GM04503 (cell line): ENCODE measurements at places on chromosomes 6 and 20.

DNA sequence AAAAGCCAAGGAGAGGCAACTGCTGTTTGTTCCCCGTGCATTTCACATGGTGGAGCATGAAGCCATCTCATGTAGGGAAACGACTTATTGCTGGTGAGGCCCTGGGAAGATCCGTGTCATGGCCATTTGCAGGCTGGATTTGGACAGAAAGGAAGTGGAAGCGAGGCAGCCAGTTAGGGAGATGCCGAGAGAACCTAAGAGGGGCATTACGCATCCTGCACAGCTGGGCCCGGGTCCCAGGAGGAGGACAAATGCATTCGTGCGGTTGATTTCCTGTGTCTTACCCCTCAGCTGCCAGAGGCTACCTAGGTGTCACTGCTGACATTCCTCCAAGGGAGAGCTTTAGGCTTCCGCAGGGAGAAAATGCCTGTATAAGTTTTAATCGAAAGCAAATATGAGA, 316.2 kb upstream of the CDYL start:
- no peak for DNase-seq

- DNase-seq: no peak
These were observed 147.9 kb downstream of the TPBG start for GRCh38 chr6:82511546-82511945.

DNA sequence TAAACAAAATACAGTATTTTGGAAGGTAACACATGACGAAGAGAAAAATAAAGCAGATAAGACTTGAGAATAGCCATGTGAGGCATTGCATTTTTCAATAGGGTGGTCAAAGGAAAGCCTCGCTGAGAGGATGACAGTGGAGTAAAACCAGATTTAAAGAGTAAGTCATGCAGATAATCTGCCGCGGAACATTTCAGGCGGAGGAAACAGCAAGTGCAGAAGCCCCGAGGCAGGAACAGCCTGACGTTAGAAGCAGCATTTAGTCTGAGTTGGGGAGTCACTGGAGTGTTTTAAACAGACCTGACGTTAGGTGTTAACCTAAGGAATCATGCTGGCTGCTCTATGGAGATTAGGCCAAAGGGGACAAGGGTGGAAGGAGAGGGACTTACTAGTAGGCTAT, 65.0 kb upstream of the VSTM2L start:
- DNase-seq: no peak

DNA sequence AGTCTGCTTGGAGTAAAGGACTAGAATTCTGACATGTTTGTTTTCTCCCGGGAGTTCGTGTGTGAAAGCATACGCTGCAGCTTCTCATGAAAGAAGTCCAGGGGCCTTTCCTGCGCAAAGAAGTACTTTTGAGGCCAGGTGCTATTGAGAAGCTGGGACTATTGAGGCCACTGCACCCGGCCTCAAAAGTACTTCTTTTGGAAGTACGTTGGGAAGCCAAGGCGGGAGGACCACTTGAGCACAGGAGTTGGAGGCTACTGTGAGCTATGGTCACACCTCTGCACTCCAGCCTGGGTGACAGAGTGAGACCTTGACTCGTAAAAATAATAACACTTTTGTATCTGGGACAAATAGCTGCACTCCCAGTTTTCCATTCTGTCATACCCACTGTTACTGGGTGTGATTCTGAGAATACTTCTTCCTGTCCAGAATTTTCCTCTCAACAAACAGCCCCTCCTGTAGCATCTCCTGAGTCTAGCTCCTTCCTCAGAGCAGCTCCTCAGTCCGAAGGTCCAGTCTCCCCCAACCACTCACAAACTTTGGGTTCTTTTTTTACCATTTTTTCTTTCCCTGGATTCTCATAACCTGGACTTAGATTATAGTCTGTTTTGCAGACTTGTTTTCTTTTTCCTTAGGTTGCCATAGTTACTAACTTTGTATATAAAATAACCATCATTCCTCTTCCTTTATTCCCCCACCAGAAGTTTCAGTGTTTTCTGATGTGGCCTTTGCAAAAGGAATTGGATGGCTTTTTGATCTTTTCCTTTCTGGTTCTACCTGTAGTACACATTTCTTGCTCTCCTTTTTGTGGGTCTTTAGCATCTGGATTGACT, 12.7 kb downstream of the STK35 start:
- no peak for DNase-seq

GRCh38 chr20:48451401-48451800, 376.4 kb downstream of the PREX1 start:
- no peak for DNase-seq

DNA sequence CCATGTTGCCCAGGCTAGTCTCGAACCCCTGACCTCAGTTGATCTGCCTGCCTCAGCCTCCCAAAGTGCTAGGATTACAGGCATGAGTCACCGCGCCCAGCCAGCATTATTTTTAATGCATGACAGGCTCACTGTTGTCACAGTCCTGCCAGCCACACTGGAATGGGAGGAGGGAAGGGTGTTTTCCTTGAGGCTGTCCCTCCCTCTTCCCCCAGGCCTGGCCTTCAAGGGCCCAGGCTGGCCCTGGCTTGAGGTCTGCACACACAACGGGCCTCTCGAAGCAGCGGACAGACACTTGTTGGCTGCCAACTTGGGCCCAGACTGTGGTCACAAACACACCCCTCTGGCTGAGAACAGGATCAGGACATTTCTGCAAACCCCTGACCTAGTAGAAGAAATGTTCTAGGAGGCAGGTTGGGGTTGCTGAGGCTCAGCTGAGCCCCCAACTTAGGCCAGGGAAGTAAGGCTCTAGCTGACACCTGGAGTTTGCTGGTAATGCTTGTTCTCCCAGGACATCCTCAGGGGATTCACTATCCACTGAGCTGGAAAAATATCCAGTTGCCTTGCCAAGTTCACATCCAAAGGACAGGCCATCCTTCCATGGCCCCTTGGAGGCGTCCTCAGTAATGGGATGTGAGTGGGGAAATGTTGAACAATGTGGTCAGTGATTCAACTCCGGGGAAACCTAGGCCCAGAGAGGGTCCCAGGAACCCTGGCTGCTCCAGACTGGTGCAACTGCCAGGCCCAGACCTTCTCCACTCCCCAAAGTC, 9.9 kb downstream of the SNTA1 start:
- DNase-seq: no peak

DNA sequence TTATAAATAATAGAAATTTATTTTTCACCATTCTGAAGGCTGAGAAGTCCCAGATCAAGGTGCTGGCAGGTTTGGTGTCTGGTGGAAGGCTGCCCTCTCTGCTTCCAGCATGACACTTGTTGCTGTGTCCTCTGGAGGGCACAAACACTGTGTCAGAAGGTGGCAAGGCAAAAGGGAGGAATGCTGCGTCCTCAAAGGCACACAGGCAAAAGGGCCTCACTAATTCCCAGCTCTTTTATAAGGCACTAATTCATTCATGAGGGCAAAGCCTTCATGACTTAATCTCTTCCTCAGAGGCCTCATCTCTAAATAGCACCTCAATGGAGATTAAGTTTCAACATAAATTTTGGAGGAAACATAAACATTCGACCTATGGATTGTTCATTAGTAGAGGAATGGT, 209.5 kb upstream of the SMLR1 start:
- DNase-seq: no peak

DNA sequence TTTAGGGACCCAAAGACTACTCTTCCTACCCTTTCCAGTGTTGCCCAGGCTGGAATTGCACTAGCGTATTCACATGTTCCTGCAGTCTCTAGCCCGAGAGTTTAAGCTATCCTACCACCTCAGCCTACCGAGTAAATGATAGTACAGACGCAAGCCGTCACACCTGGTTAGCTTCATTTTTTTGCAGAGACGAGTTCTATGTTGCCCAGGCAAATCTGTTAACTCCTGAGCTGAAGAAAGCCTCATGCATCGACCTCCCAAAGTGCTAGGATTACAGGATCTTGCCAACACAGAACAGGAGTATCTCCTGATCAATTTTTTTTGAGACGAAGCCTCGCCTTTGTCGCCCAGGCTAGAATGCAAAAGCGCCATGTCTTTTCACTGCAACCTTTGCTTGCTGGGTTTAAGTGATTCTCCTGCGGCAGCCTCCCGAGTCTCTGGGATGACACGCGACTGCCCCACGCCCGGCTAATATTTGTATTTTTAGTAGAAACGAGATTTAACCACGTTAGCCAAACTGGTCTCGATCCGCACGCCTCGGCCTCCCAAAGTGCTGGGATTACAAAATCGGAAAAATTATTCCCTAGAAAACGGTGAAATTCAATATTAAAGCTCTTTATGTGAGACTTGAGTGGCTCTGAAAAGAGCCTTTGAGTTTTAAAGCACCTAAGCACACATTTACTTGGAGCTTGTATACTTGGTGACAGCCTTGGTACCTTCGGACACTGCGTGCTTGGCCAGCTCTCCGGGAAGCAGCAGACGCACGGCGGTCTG, 128.5 kb downstream of the HFE start:
- no peak for DNase-seq

DNA sequence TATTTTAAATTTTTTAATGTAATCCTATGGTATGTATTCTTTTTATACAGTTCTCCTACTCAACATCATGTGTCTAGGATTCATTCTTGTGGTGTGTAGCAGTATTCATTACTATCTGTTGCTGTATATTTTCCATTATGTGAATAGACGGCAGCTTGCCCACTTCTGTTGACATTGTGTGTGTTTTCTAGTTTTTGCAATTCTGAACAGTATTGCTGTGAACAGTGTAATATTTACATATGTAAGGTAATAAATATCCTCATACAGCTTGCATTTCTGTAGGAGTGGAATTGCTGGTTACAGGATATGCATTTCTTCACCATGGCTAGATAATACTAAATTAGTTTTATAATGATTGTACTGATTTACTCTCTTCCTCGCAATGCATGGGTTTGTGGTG, 51.9 kb downstream of the SCAF8 start:
- no peak for DNase-seq

DNA sequence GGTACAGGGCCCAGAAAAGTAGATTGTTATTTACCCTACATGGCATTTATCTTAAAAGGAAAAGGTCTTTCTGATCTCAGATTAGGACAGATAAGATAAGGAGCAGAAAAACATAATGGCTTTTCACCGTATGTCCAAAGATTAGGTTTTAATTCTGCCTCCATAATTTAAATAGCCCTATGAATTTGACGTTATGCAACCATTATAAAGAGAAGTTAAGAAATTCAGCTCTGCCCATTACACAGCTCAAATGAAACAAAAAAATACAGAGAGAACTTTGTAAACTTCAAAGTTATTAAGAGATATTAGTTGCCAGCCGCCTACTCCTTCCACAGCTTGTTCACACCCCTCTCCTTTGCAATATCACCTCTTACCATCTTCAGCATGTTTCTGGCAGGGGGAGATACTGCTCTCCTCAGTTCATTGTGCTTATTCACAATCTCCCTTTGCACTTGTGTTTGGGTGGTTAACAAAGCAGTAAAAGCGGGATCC, 8.1 kb downstream of the CRISP3 start:
- no peak for DNase-seq

DNA sequence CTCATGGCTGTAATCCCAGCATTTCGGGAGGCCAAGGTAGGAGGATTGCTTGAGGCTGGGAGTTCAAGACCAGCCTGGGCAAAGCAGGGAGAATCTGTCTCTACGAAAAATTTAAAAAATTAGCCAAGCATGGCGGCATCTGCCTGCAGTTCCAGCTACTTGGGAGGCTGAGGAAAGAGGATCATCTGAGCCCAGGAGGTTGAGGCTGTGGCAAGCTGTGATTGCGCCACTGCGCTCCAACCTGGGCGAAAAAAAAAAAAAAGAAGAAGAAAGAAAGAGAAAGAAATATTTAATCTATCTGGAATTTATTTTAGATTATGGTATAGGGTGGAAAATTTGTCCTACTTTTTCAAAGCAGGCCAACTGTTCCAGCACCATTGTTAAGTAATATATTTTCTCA, 32.2 kb upstream of the HIVEP1 start:
- no peak for DNase-seq

DNA sequence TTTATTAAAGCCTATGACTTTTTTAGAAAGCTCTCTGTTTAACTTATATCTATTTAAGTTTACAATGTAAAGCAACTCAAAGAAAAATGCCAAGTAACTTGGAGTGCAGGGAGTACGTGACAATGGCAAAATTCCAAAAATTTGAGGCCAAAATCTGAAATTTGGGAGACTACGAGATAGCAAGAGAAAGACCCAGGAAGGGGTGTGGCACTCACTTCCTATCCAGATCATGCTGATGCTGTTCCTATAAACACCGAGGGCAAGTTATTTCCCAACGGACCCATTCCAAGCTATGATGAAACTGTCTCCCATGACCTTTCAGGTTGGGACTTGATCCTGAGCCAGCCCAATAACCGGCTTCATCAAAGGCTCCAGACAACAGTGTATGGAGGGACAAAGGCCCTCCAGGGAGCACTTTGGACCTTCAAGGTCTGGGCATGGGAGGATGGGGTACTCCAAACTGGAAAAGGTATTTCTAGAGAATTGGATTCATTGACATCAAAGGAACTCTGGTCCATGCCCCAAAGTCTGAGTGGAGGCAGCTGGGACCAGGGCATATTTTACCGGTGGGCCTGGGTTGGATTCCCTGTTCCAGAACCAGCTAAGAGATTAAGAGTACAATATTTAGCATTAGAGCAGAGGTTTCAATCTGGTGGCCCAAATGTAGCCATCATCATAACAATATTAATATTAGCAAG, 15.7 kb upstream of the SLC13A3 start:
- no peak for DNase-seq

DNA sequence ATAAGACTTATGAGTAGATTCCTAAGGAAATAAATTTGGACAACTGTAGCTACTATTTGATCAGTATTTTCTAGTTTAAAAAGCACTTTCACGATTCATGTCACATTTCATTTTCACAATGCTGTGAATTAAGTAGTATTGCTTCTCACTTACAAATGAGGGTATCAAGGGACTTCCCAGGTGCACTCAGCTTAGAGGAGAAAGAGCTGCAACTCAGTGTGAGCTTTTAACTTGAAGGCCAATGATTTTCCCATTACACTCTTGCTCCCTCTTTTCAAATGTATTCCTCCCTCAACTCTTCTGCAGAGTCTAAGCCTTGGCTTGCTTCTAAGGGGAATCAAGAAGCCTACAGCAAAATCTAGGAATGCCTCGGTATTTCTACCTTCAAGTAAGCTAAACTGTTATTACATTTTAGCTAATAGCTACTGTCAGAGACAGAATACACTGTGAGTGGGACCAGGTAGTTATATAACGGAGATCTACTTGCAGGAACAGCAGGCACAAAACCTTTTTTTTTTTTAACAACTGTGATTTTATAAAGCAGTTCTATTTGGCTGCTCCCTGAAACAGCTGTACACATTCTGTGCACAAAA, 339.0 kb downstream of the SYNE1 start:
- no peak for DNase-seq

DNA sequence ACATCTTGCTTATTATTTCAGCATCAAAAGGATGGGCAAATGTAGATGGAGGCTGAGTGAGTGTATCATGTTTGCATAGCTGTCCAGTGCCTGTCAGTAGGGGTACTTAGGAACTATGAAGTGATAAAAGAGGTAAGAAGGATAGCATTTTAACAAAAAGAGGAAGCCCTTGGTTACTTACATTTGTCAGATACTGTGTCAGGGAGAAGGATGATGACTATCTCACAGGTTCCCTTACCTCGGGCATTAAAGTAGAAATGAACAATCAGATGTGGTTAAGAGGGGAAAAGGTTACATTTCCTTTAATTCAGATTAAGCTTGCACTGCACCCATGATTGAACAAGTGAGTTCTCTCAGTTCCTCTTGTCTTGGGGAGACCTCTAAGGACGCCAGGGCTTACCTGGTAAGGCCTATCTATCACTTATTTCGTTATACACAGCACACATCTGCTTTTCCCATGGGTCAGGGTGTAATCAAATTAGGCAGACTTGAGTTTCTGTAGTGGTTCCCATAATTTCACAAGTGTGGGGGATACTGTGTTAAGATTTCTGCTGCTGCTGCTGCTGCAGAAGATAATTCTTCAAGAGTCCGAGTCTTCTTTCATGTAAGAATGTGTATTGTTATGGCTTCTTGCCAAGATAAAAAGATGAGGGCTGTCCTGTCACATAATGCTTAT, 4.5 kb downstream of the FOXO3 start:
- DNase-seq: no peak

- DNase-seq: no peak
These were observed 11.7 kb downstream of the EPM2A start for GRCh38 chr6:145723646-145724045.
